Transverse colon (tissue), 4 donors: ENCODE measurements at places on chromosomes 16 and 17.

DNA sequence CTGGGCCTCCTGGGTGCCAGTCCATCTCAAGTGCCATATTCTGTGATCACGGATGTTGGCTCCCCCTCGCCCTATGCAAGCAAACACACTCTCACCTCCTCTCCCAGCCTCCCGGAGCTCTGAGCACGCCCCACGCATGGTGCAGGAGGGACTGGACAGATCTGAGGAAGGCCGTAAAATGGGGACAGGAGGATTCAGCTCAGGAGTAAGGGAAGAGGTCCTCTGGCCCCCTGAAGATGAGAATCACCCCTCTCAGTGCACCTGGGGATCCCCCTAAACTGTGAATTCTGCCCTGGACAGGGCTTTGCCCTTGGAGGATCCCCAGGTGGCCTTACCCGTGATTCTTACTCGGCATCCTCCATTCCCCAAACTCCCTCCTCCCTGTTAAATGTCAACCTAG is 15.6 kb downstream of the TMEM186 start:
- no peaks in the 10 kb centered on the region for H3K4me1 ChIP-seq
- DNase-seq: no peak
- no peak overlapping the region for H3K27ac ChIP-seq
- H3K36me3 ChIP-seq: no peaks in the 10 kb centered on the region

GRCh38 chr16:86809458-86809955 is 231.2 kb downstream of the FOXL1 start:
- peaks cover 22% of the 10 kb centered on the region for H3K27me3 ChIP-seq
- DNase-seq: no peak
- no peaks in the 10 kb centered on the region for H3K36me3 ChIP-seq
- no peak overlapping the region for H3K27ac ChIP-seq
- no peak overlapping the region for H3K4me3 ChIP-seq

- no peaks in the 10 kb centered on the region for H3K36me3 ChIP-seq
- H3K27ac ChIP-seq: no peak overlapping the region
- no peaks in the 10 kb centered on the region for H3K4me1 ChIP-seq
- H3K27me3 ChIP-seq: no peaks in the 10 kb centered on the region
Observed at GRCh38 chr16:26729951-26730541, 336.7 kb upstream of the C16orf82 start.

DNA sequence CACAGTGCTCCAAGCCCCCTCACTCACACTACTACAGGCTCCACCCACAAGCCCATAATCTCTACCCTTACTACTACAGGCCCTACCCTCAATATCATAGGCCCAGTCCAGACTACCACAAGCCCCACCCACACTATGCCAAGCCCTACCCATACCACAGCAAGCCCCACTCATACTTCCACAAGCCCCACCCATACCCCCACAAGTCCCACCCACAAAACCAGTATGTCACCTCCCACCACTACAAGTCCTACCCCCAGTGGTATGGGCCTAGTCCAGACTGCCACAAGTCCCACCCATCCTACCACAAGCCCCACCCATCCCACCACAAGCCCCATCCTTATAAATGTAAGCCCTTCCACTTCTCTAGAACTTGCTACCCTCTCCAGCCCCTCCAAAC is 13.8 kb downstream of the RIPOR1 start:
- no peak overlapping the region for H3K4me3 ChIP-seq
- H3K36me3 ChIP-seq: no peaks in the 10 kb centered on the region
- peak; percentile 55 for DNase-seq
- H3K4me1 ChIP-seq: peaks cover 18% of the 10 kb centered on the region
- peaks cover 5% of the 10 kb centered on the region for H3K27me3 ChIP-seq
- H3K27ac ChIP-seq: no peak overlapping the region

GRCh38 chr16:70398177-70398743 is 40.6 kb downstream of the ST3GAL2 start:
- DNase-seq: no peak
- H3K27me3 ChIP-seq: no peaks in the 10 kb centered on the region
- no peak overlapping the region for H3K27ac ChIP-seq
- no peak overlapping the region for H3K4me3 ChIP-seq
- no peaks in the 10 kb centered on the region for H3K36me3 ChIP-seq

DNA sequence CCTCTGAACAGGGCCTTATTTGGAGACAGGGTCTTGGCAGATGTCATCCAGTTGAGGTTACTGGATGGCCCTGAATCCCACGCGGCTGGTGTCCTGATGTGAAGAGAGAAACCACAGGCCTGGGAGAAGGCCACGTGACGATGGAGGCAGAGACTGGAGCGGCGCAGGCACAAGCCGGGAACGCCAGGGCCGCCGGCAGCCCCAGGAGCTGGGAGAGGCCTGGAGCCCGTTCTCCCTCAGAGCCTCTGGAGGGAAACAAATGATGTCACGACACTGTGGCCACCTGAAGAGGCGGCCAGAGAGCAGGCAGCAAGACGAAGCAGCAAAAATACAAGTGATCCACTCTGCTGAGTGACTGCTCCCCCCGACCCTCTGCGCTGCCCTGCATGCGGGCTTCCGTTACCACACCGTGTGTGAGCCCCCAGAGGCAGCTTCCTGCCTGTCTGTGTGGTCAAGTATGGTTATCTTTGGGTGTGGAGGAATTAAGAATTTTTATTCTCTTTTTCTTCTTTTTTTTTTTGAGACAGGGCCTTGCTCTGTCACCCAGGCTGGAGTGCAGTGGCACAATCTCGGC is 11.6 kb downstream of the CD7 start:
- no peak overlapping the region for H3K27ac ChIP-seq
- H3K36me3 ChIP-seq: no peaks in the 10 kb centered on the region
- H3K27me3 ChIP-seq: peaks cover 11% of the 10 kb centered on the region
- peaks cover 13% of the 10 kb centered on the region for H3K4me1 ChIP-seq
- H3K4me3 ChIP-seq: no peak overlapping the region

- peak overlapping the region; percentile 34 for H3K4me3 ChIP-seq
- H3K27ac ChIP-seq: peak overlapping the region; percentile 67
- H3K27me3 ChIP-seq: no peaks in the 10 kb centered on the region
- peak; percentile 82 for DNase-seq
- H3K4me1 ChIP-seq: peaks cover 4% of the 10 kb centered on the region
Observed at GRCh38 chr17:68759343-68760140, 158.4 kb upstream of the FAM20A start.

- no peak overlapping the region for H3K27ac ChIP-seq
- no peaks in the 10 kb centered on the region for H3K27me3 ChIP-seq
- H3K4me1 ChIP-seq: peaks cover 4% of the 10 kb centered on the region
- H3K36me3 ChIP-seq: no peaks in the 10 kb centered on the region
- H3K4me3 ChIP-seq: no peak overlapping the region
- no peak for DNase-seq
Observed at GRCh38 chr17:55161935-55162555, 102.7 kb upstream of the HLF start.

GRCh38 chr16:1777375-1778199 is 4.7 kb upstream of the MRPS34 start:
- H3K4me1 ChIP-seq: peaks cover 27% of the 10 kb centered on the region
- no peak overlapping the region for H3K27ac ChIP-seq
- no peak overlapping the region for H3K4me3 ChIP-seq
- no peaks in the 10 kb centered on the region for H3K27me3 ChIP-seq

GRCh38 chr16:72211110-72211509 is 39.2 kb upstream of the PMFBP1 start:
- no peaks in the 10 kb centered on the region for H3K4me1 ChIP-seq
- H3K27me3 ChIP-seq: no peaks in the 10 kb centered on the region
- H3K4me3 ChIP-seq: no peak overlapping the region
- DNase-seq: no peak

DNA sequence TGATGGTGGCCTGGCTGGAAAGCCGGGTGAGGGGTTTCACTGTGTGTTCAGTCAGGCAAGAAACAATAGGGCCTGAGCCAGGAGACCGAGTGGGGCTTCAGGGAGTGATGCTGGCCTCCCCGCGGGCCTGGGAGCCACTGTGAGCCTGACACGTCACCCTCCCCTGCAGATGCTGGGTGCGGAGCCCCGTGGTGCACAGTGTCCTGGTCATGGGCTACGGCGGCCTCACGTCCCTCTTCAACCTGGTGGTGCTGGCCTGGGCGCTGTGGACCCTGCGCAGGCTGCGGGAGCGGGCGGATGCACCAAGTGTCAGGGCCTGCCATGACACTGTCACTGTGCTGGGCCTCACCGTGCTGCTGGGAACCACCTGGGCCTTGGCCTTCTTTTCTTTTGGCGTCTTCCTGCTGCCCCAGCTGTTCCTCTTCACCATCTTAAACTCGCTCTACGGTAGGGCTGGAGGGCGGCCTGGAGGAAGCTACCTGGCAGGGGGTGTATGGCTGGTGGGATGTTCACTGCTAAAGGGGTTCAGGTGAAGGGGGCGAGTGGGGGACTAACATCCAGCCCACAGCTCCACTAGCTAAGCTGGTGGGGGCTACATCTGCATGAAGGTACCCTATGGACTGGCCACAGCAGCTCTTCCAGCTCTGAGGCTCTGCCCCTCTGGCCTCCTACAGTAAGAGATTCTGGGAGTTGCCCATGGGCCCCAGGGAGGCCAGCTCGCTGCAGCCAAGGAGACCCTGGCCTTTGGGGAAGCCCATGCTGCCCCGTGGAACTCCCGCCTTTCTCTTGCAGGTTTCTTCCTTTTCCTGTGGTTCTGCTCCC is 32.4 kb downstream of the ADGRG5 start:
- H3K4me1 ChIP-seq: peaks cover 4% of the 10 kb centered on the region
- H3K27ac ChIP-seq: no peak overlapping the region
- no peaks in the 10 kb centered on the region for H3K36me3 ChIP-seq
- DNase-seq: no peak

DNA sequence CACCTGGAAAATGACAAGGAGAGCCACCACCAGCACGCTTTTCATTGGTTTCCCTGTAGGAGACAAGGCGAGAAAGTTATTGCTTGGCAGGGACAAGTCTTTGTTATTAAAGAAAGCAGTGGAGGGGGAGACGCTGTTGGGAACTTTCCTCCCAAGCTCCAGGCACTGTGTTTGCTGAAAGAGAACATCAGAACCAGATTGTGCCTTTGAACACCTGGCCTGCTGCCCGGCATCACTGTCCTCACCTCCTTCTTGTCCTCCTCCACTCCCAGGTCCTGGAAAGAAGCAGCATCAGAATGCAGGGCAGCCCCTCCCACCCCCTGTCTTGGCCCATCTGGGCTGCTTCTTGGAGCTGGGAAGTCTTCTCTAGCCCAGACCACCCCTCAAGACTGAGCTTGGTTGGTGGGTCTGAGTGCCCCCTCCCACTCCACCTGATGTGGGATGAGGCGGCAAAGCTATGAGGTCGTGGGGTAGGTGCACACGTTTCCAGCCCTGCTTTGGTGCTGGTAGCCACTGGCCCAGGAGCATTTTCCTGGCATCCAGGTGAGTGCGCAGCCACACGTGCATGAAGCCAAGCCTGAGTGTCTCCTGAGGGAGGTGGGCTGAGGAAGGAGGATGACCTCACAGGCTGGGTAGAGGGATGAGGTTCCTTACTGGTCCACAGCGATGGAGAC is 6.2 kb downstream of the CCR7 start:
- peaks cover 12% of the 10 kb centered on the region for H3K4me1 ChIP-seq
- no peak overlapping the region for H3K4me3 ChIP-seq
- H3K27ac ChIP-seq: peak overlapping the region; percentile 10
- no peaks in the 10 kb centered on the region for H3K27me3 ChIP-seq
- no peak for DNase-seq

DNA sequence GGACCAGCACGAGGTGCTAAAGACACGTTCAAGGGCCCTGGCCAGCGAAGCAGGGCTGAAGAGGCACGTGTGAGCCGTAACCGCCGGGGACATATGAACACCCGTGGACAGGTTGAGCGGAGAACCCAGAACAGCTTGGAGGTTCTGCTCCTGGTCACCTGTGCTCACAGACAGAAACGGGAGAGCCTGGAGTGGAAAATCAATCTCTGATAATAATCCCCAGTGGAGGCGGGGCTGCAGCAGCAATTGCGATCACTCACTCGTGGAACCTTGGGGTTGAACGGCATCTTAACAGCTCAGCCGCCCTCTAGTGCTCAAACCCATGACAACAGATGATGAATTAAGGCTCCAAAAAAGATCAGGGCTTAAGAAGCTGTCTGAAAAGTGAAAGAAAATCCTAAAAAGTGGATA is 25.6 kb downstream of the WIPI1 start:
- no peak overlapping the region for H3K4me3 ChIP-seq
- H3K36me3 ChIP-seq: peaks cover 80% of the 10 kb centered on the region
- H3K27ac ChIP-seq: no peak overlapping the region
- peaks cover 7% of the 10 kb centered on the region for H3K4me1 ChIP-seq

DNA sequence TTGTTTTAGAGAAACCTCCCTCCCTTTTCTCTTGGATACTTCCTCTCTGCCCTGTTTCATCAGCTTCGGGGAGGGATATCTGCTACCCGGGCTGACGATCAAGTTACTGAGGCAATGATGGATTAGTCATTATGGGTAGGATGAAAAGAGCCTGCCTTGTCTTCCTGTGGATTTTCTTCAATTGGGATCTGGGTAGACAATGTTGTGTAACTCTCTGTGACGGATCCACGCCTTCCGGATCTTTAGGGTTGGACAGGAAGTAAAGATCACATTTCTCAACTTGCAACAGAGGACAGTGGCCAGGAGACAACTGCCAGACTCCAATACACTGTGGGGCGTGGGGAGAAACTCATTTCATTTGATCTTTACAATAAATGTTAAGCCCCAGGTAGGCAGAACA is 11.3 kb upstream of the CHST6 start:
- no peaks in the 10 kb centered on the region for H3K4me1 ChIP-seq
- no peaks in the 10 kb centered on the region for H3K36me3 ChIP-seq
- DNase-seq: peak; percentile 55
- no peak overlapping the region for H3K4me3 ChIP-seq
- no peaks in the 10 kb centered on the region for H3K27me3 ChIP-seq
- H3K27ac ChIP-seq: peak overlapping the region; percentile 8

DNA sequence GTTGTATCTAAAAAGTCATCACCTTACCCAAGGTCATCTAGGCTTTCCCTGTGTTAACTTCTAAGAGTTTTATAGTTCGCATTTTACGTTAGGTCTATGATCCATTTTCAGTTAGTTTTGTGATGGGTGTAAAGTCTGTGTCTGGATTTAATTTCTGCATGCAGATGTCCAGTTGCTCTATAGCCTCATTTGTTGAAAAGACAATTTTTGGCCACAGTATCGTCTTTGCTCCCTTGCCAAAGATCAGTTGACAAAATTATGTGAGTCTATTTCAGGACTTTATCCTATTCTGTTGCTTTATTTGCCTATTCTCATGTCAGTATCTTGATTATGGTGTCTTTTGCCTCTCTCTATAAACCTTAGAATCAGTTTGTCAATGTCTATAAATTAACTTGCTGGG is 85.1 kb downstream of the METRNL start:
- H3K4me3 ChIP-seq: no peak overlapping the region
- no peak for DNase-seq
- no peaks in the 10 kb centered on the region for H3K4me1 ChIP-seq
- no peak overlapping the region for H3K27ac ChIP-seq
- H3K36me3 ChIP-seq: no peaks in the 10 kb centered on the region

- no peak for DNase-seq
- H3K36me3 ChIP-seq: no peaks in the 10 kb centered on the region
- H3K4me3 ChIP-seq: no peak overlapping the region
- no peaks in the 10 kb centered on the region for H3K27me3 ChIP-seq
- H3K4me1 ChIP-seq: no peaks in the 10 kb centered on the region
Observed at GRCh38 chr16:19616241-19616640, 60.7 kb downstream of the VPS35L start.

DNA sequence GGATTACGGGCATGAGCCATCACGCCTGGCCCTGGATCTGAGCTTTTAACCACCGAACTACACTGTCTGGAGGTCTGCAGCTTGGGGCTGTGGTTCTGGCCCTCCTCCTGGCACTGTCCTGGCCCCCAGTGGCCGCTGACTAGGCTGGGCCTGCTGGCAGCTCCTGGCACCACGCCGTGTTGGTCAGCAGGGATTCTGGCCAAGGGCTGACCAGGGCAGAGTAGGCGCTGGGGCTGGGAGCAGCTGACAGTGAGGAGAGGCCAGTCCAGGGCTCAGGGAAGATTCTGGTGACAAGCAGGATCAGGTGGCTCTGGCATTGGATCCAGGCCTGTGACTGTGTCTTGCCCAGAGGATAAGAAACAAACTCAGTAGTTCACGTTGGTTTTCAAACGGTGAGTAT is 14.6 kb downstream of the EEF2K start:
- no peak overlapping the region for H3K4me3 ChIP-seq
- H3K36me3 ChIP-seq: no peaks in the 10 kb centered on the region
- no peaks in the 10 kb centered on the region for H3K4me1 ChIP-seq
